Right atrium auricular region (tissue), 2 donors: ENCODE measurements at places on chromosomes 6 and 20. TPM values are rescaled to one million over a fixed set of nuclear protein-coding genes. Genes with fewer than 3 reads are reported as not detected.

The CLVS2 gene
- not detected for total RNA-seq

The DNMT3B gene
- total RNA-seq, result 0.24 TPM

The OLIG3 gene
- total RNA-seq, result not detected

The FAM162B gene
- 4.8 TPM for total RNA-seq

The TRIM31 gene
- not detected for total RNA-seq

The PDE7B gene
- total RNA-seq, result 9.0 TPM

The OPRM1 gene
- total RNA-seq, result not detected

DNA sequence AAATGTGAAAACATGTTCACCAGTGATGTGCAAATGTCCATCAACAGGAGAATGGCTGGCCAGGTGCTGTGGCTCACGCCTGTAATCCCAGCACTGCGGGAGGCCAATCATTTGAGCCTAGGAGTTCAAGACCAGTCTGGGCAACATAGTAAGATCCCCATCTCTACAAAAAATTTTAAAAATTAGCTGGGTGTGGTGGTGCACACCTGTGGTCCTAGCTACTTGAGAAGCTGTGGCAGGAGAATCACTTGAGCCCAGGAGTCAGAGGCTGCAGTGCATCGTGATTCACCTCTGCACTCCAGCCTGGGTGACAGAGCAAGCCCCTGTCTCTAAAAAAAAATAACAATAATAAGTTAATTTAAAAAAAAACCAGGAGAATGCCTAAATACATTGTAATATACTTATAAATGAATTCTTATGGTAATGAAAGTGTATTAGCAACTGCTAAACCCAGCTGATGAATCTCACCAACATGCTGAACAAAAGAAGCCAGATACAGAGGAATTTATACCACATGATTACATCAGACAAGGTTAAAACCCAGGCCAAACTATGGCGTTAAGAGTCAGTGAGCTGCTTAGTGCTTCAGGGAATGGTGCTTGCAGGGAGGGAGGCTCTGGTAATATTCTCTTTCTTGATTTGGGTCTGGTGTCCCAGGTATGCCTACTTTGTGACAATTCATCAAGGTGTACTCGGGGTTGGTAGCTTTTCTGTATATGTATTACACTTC, 36.4 kb downstream of the RPP40 start:
- DNase-seq, result no peak

DNA sequence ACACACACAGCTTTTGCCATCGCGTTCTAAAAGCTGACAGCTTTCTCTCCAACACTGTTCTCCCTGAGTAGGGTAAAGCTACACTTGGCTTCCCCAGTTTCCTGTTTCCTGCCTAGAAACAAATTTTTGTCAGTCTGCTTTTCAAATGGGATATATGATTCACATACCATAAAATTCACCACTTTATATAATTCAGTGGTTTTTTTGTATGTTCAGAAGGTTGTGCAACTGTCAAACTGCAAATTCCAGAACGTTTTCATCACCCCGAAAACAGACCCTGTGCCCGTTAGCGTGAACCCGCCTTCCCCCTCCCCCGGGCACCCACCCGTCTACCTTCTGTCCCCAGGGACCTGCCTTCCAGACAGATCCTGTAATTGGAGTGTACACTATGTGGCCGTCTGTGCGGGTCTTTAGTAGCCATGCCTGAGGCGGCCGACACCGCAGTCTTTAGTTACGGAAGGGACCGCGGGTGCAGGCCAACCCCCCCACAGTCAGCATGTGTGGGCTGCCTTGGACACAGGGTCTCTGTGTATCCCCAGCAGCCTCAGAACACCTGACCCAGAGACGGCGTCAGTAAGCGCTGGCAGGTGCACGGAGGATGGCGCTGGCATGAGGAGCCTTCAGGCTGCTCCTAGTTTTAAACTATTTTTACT, 16.6 kb downstream of the HRH3 start:
- no peak for DNase-seq

GRCh38 chr20:3612795-3613572, 50.2 kb downstream of the GFRA4 start:
- no peak for DNase-seq

DNA sequence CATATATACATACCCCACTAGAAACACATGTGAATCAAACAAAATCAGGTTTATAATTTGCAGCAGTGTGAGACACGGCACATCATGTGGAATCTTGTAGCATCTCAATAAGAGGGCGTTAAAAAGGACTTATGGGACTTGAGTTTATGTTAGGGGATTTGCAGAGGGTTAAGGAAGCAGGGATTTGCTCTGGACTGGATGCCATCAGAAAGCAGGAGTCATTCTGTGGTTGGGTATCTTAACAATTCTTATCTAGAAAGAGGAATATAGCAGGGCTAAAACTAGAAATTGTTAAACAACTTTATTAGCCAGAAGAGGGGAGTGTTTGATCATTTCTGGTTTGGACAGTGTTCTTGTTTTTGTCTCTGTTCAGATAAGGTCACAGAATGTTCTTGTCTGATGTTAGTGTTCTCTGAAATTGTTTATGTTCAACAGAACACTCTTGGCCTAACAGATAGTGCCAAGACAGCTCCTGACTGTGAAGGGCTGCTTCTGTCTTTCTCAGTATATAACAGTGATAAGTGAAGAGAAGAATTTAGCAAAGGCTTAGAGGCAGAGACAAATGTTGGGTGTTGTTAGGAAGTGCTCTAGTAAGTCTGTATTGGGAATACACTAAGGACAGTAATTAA, 39.2 kb downstream of the LIN28B start:
- DNase-seq, result no peak

DNA sequence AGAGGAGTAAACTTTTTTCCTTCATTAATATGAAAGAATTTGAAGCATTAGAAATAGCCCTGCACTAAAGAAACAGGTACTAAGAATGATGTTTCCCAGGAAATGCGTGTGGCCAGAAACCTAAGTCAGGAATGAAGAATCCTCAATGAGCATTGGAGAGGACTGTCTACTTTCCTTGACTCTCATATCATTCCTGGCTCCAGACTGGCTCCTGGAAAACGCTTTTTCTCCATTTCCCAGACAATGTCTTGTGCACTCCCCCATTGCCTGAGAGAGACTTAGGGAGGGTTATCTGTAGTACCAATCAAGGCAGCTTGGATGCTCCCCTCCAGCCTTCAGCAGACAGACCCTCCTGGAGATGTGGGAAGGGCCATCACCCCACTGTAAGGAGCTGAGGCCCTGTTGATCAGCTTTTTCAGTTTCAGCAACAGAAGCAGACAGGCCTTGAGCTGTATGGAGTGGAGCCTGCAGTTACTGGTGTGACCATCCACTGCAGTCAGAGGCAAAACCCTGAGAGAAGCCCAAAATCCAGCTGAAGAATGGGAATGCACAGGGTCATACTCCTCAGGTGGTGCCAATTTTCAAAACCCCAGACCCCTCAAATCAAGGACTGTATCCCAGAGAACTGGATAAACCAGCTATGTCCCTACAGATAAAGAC, 127.3 kb upstream of the NT5E start:
- DNase-seq, result no peak

- no peak for DNase-seq
These were observed 30.0 kb upstream of the IRF4 start for GRCh38 chr6:361411-362132.

GRCh38 chr6:139923964-139924475, 549.6 kb upstream of the CITED2 start:
- no peak for DNase-seq

DNA sequence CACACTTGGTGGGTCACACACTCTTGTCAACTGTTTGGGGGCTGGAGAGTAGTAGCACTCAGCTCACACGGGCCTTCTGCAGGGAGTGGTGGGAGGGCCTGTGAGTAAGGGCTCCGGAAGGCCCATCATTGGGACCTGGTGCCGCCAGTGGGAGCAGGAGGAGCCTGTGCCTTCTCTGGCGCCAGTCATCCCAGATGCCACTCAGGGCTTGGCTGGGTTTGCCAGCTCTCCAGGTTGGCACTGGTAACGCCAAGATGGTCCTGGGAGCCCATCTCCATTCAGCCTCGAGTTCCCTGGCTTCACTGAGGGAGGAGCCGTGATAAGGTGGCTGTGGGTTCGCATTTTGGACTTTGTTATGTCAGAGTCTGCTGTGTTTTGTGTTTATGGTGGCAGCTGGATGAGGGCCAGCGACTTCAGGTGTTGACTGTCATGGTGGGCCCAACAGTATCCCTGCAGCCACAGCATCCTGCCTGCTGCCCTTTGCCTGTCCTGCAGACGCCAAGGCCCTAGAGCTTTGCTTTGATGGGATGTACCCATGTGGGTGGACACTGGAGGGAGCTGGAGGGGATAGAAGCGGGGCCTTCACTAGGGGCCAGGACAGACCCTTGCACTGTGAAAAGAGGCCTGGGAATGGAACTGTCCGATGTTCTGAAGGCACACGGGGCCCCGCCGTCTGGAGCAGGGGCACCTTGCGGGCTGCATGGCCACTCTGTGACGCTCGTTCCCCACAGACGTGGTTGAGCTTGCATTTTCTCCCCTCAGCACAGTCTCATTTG, 13.3 kb upstream of the DNAJC5 start:
- no peak for DNase-seq

GRCh38 chr6:52877786-52878185, 31.7 kb downstream of the GSTA3 start:
- no peak for DNase-seq

DNA sequence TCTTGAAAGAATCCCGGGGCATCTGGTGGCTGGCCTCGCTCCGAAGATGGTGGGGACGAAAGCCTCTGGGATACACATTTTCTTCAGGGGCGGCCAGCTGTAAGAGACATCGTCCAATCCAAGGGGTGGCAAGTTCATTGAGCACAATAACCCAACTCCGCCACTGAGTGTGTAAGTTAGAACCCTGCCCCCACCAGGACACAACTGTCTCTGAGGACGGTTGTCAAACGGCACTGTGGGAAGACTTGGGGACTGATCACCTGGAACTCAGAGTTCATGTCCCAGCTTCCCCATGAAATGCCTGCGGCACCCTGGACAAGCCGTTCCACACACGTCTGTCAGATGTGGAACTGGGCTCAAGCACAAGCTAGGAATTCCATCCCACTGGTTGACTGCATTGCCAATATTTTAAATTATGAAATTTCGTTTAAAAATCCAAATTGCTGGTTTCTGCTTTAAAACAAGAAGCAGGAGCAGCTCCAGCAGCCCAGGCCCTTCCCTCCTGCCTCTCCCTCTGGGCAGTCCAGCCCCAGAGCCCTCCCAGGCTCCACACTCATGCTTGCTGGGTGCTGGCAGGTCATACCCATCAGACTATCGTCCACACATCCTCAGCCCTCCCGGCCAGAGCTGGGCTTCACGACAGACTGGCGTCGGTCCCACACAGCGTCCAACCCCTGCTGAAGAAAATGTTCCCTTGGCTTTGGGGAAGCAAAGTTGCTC, 80.9 kb upstream of the AFDN start:
- DNase-seq, result peak; percentile 70

- DNase-seq, result no peak
These were observed 23.8 kb downstream of the ANKS1A start for GRCh38 chr6:34912715-34913464.

DNA sequence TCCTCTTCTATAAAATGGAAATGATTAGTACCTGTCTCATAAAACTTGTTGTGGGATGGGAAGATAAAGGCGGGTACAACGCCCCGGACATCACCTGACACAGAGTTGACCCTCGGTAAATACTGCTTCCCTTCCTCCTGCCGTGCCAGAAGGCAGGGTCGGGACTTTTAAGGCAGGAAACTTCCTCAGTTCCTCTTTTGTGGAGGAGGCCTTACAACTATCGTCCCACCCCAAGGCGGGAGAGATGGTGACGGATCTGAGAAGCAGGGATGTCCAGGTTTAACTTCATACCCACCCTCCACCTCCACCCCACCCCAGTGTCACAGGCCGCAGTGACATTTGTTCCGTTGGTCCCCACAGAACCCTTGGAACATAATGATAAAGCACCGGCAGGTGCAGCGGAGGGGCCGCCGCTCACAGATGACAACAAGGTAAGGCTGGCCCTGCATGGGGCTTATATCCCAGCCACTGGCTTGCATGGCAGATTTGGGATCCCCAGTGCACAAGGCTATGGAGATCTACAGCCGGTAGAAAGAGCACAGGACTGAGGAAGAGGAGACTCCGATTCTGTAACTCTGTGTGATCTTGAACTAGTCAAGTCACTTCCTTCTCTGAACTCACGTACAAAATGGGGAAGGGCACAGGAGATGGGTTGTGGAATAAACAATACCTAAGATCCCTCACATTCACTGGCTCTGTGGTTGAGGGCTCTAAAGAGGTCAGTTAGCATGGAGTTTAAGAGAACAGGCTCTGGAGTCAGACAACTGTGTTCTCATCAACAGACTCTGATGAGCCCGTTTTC, 764 bp downstream of the DNTTIP1 start:
- no peak for DNase-seq

DNA sequence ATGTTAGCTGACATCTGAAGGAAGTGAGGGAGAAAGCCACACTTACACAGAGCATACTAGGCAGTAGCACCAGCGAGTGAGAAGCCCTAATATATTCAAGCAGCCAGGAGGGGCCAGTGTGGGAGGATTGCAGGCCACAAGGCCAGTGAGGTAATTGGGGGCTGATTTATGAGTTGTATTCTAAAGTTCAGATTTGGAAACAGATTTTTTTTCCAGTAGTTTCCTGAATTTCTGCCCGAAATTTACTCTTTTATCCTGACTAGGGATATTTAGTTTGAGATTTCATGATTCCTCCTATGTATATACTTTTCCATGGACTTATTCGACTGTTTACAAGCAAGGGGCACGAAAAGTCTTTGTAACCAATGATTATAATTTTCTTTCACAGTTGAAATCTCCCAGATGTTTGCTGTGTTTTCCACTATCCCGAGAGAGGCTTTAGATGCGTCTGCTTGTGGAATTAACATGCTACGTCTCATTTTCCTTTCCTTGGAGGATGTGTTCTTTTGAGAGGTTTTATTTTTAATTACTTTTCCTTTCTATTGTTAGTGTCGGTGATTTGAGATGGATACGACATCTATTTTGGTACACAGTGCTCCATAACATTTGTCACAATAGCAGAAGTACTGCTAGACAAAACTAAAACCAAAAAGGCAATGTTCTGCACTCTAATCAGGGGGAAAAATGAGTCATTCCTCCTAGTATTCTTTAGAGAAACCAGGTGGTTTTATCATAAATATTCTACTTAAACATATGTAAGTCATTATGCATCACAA, 356.3 kb upstream of the HSF2 start:
- no peak for DNase-seq

GRCh38 chr20:52943185-52943841, 28.8 kb upstream of the TSHZ2 start:
- no peak for DNase-seq

DNA sequence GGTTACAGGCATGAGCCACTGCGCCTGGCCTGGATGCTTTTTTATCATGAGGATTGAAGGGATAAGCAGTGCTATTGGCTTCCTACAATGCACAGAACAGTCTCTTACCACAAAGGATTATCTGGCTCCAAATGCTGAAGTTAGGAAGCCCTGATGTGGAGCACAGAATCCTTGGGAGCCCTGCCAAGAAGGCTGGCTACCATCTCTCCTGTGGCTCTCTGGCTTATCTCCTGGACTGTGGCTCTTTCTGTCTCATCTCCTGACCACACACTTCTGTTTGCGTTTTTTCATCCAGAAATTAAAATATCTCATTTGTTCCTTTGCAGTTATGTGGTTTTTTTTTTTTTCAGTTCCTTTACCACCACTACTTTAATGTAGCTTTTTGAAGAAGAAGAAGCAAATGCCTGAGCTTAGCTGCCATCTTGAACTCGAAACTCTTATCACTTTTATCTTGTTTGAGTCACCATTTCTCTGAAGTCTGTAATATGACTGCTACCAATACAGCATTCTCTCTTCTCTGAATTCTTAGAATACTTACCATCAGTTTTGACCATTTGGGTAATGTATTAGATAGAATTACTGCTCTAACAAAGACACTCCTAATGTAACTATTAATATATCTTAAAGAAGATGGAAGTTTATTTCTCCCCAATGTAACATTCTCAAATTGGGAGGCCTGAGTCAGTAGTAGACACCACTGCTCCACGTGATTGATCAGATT, 1044.7 kb downstream of the KIF16B start:
- no peak for DNase-seq
